HEK293T (cell line): ENCODE measurements at places on chromosomes 1 and 21.

- no peak for DNase-seq
These were observed 48.2 kb downstream of the TUT4 start for GRCh38 chr1:52504720-52505119.

- no peak for DNase-seq
These were observed 28.2 kb downstream of the NAV1 start for GRCh38 chr1:201566933-201567801.

DNA sequence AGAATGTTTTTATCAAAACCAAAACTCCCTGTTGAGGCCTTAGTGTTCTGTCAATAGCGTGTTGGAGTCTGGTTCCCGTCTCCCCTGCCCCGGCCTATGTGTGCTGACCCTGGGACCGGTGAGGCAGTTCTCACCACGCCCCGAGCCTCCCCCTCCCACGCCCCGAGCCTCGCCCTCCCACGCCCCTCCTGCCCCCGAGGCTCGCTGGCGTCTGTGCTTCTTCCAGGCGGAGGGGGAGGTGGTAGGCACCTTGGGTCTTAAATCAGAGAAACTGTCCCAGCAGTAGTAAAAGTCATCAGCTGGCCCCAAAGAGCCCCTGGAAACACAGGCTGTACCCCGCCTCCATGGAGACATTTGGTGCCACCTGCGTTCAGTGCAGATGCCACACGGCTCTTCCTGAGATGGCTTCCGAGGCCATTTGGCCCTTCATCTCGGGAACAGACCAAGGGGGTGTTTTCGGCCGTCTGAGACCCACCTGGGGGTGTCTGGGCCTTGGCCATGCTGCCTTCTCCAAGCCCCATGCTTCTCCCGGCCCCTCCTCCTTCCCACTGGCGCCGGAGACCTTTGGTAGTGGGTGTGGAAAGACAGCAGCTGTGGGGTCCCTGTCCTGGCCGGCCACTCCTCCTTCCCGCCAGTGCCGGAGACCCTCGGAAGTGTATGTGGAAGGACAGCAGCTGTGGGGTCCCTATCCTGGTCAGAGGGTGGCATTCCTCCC, 44.7 kb downstream of the SKI start:
- no peak for DNase-seq

- DNase-seq: peak; percentile 94
These were observed at the start of gene NUDT17 for GRCh38 chr1:145845514-145846161. TSS of gene NUDT17 (plus strand) at chr1:145845630. CDS start at chr1:145845641, 11 bp downstream.

GRCh38 chr1:23178950-23179349, 10.3 kb upstream of the LUZP1 start:
- peak; percentile 51 for DNase-seq

- no peak for DNase-seq
These were observed 23.8 kb downstream of the TMEM50A start for GRCh38 chr1:25361901-25362300.

DNA sequence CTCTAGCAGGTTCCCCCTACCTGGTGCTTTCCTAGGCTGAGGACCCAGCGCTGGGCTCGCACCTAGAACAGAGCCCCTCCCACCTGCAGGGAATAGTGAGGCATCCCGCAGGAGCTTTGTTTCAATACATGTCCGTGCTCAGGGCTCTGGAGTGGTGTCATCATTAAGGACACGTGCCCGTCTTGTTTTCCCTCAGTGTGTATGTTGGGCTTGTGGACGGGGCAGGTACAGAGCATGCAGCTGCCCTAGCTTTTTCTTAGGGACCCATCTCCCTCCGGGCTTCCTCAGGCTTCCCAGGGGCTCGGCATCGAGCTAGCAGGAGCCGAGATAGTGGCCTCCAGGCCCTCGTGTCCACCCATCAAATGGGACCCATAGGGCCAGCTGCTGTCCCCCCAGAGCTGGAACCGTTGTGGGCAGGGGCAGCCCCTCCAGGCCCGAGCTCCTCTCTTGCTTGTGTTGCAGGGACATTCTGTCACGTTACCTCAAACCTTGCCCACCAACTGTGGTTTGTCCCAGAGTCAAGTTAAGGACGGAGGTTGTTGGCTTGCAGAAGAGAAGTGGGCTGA, 3.9 kb downstream of the TMEM201 start:
- DNase-seq: no peak

- DNase-seq: no peak
These were observed 8.1 kb downstream of the AKNAD1 start for GRCh38 chr1:108848806-108849205.

DNA sequence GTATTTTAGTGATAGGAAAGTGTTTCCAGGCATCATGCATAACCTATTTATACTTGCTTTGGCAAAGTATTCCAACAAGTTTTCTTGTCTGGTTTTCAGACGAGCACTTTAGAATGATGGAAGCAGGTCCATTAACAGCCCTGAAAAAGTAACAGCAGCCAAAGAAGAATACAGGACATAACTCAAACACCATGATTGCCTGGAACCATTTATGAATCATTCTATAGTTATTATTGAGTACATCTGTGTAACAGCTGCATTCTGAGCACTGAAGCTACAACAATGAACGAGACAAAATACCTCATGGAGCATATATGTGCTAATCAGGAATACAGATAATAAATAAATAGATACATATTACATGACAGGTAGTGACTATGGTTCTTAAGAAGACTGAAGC, 12.6 kb downstream of the IL10RB start:
- DNase-seq: no peak

DNA sequence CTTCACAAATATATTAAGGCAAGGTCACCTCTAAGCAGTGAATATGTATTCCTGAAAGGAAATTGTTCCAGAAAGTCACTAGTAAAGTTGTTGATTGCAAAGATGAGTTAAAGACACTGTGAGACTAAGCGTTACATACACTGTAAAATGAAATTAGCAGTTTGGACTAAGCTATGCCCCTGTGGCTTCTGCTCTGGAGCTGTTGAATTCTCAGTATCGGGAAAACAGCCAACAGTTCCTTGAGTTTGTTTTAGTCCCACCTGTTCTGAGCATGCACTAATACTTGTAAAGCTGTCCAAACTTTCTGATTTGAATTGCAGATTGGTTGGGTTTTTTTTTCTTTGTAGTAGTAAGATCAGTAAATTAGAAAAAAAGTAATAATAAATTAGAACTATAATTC, 21.0 kb downstream of the ANGPTL1 start:
- DNase-seq: no peak

DNA sequence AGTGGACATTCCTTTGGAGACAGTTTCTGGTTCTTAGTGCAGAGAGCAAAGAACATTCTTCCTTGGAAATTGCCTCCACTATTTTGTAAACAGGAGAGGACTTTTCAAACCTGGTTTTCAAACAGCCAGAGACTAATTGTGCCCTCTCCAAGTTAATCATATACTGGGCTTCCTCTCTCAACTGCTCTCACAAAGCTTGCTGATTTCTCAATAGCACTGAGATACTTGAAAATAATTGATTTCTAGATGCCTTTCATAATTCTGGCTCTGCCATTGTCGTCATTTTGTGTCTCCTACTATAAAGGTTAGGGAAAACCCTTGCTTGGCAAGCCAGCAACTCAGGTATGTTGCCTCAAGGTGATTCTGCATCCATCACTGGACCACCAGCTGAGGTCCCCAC, 56.0 kb downstream of the KCNJ15 start:
- DNase-seq: no peak

GRCh38 chr1:244173769-244174168, 122.7 kb downstream of the ZBTB18 start:
- no peak for DNase-seq

GRCh38 chr1:39142401-39143060, 62.0 kb upstream of the MACF1 start:
- no peak for DNase-seq

GRCh38 chr1:113438505-113439276, 48.4 kb downstream of the MAGI3 start:
- no peak for DNase-seq

- DNase-seq: no peak
These were observed 179.6 kb upstream of the ESRRG start for GRCh38 chr1:216902669-216903381.

DNA sequence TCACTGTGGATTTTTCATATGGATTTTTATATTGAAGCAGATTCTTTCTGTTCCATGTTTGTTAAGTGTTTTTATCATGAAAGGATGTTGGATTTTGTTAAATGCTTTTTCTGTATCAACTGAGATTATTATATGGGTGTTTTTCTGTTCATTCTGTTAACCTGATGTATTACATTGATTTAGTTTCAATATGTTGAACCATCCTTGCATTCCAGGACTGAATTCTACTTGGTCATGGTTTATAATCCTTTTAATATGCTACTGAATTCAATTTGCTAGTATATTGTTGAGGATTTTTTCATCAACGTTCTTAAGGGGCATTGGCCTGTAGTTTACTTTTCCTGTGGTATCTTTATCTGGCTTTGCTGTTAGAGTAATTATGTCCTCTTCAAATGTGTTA, 55.8 kb downstream of the CCDC30 start:
- DNase-seq: no peak

GRCh38 chr1:213371847-213372619, 321.0 kb downstream of the RPS6KC1 start:
- DNase-seq: no peak

DNA sequence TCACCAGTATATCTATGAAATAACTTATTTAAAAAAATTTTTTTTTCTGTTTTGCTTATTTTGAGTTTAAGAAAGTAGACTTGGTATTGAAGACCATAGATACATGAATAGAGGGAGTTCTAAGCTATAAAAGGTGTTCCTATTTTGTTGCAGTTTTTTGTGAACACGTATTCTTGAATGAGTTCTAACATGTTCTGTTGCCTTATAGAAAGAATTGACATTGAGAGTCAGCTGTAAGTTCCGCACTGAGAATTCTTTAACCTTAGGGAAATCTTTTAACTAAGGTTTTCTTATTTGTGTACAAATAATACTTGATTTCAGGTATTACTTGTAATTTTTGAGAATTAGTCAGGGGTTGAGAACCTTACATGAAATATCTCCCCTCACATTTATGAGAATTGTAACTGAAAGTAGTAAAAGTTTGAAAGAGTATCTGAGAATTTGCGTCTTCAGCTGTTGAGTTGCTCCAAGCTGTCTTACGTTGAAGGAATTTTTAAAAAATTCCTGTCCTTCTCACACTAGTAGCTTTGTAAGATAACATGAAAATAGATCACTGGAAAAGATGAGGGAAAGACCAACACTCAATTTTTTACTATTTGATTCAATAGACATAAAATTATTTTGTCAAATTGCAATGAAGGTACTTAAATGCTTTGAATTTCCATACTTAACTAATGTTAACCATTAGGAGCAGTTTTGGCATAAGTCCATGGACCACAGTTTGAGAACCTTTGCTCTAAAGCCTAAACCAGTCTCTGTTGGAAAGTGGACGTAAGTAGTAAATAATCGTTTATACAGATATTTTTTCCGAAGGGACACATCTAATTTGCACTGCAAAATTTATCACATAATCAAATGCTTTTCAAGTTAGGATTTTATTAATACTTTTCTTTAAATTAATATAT, 3.8 kb downstream of the DR1 start:
- DNase-seq: no peak

GRCh38 chr21:14718951-14719350, 172.8 kb upstream of the SAMSN1 start:
- DNase-seq: no peak

- no peak for DNase-seq
These were observed 6.3 kb upstream of the INAVA start for GRCh38 chr1:200888349-200888838.

GRCh38 chr1:79599257-79599656, 592.7 kb upstream of the ADGRL4 start:
- DNase-seq: no peak

GRCh38 chr1:107363154-107363553, 222.3 kb downstream of the NTNG1 start:
- no peak for DNase-seq

- DNase-seq: no peak
These were observed 126.7 kb downstream of the CAMTA1 start for GRCh38 chr1:6911974-6912373.

DNA sequence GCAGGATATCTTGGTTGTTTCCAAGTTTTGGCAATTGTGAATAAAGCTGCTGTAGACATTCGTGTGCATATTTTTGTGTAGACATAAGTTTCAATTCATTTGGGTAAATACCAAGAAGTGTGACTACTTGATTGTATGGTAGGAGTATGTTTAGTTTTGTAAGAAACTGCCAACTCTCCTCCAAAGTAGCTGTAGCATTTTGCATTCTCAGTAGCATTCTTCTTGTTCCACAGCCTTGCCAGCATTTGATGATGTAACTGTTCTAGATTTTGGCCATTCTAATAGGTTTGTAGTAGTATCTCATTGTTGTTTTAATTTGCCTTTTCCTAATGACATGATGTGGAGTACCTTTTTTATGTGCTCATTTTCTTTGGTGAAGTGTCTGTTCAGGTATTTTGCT, 38.6 kb upstream of the PLA2G4A start:
- DNase-seq: no peak

- no peak for DNase-seq
These were observed 5.2 kb downstream of the TSPEAR start for GRCh38 chr21:44706026-44706705.

GRCh38 chr1:99516141-99516540, 129.8 kb upstream of the PALMD start:
- DNase-seq: no peak

- no peak for DNase-seq
These were observed 145.6 kb upstream of the TNR start for GRCh38 chr1:175888996-175889395.

DNA sequence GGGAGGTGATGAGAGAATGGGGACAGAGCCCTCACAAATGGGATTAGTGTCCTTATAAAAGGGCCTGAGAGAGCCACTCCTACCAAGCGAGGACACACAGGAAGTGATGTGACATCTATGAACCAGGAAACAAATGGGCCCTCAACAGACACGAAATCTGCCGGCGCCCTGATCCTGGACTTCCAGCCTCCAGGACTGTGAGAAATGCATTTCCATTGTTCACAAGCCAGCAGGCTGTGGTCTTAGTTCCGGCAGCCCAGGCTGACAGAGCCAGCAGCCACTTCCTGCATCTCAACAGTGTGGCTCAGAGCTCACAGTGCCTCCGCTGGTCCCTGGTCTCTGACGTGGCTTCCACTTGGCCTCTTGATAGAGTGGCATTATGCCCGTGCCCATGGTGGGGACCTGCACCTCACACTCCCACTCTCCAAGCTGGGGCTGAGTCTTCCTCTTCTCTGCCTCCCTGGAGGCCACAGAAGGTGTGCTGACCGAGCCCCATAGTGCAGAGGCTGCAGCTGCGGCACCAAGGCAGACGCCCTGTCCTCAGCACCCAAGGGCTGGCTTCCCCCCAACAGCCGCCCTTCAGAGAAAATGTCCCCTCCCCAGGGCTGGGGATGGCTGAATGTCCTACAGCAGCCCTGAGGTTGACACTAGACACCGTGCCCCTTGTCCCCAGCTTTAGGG, 44.9 kb downstream of the ACOT7 start:
- DNase-seq: no peak

- peak; percentile 44 for DNase-seq
These were observed 7.1 kb downstream of the TCP10L start for GRCh38 chr21:32578107-32578691.

- no peak for DNase-seq
These were observed 20.3 kb downstream of the STK40 start for GRCh38 chr1:36365381-36365780.

DNA sequence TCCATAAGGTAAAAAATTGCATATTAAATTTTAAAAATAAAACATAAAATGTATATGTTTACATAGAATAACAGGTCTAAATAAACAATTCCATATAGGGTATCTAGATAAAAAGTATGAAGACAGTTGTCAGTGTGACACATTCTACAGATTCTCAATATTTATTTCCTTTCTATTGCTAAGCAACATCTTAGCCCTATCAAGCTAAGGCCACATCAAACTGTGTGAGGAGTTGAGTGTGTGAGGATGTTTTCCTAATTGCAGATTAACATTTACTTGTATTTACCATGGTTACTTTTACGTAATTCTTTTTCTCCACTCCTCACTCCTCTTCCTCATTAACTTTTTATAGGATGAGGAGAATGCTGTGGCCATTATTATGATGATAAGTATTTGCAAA, 41.9 kb upstream of the MCOLN3 start:
- DNase-seq: no peak
